CD8-positive, alpha-beta memory T cell (primary cell): ENCODE measurements at places on chromosomes 2 and 18.

GRCh38 chr18:49247781-49248180 is 212.7 kb downstream of the DYM start:
- no peak for DNase-seq

DNA sequence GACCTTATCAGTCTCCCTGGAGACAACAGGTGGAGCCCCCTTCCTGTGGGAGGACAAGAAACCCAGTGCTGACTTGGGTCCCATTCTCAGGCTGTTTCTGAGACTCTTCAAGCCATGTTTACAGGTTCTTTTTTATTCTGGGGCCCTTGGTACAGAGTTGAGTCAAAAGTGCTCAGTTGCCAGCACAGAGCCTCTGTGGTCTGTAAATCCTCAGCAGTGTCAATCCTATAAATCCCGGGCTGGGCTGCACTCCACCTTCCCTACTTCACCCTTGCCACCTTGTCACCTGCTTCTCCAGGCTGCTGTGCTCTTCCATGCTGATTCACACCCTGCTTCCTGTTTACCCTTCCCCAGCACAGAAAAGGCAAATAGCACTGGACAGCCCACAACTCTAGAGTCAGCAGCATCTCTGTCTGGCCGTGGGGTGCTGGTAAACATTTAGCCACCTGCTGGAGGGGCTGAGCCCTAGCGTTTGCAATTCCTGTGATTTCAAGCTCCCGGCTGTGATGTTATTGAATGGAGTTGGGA is 74.7 kb downstream of the TNFRSF11A start:
- no peak for DNase-seq

DNA sequence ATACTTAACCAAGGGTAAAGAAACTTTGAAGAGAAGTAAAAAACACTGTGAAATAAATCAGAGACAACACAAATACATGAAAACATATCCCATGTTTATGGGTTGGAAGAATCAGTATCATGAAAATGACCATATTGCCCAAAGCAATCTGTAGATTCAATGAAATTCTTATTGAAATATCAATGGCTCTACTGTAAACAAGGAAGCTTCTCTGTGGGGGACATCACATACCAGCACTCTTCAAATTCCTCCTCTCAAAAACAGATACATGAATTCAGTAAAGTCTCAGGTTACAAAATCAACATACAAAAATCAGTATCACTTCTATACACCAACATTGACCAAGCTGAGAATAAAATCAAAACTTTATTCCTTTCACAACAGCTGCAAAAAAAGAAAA is 63.5 kb upstream of the CNTNAP5 start:
- no peak for DNase-seq

- no peak for DNase-seq
These were observed 145.0 kb upstream of the DSEL start for GRCh38 chr18:67661555-67661954.

DNA sequence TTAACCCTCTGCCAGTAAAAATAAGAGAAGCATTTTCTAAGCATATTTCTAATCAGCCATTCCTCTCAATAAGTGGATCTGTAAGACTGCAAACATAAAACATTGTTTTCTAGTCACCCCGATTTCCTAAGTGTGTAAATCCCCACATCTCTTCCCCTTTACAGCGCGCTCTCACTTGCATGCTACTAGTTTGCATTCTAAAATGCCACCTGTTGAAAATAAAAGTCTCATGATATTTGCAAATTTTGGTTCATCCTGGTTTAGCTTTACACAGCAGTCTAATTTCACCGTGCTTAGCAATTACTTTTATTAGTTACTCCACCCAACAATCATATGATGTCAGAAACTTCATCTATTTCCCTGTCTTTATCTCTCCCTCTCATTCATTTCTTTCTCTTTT is 1230.7 kb upstream of the ZEB2 start:
- DNase-seq = no peak

GRCh38 chr2:5734859-5735520 is 42.8 kb downstream of the SOX11 start:
- no peak for DNase-seq

DNA sequence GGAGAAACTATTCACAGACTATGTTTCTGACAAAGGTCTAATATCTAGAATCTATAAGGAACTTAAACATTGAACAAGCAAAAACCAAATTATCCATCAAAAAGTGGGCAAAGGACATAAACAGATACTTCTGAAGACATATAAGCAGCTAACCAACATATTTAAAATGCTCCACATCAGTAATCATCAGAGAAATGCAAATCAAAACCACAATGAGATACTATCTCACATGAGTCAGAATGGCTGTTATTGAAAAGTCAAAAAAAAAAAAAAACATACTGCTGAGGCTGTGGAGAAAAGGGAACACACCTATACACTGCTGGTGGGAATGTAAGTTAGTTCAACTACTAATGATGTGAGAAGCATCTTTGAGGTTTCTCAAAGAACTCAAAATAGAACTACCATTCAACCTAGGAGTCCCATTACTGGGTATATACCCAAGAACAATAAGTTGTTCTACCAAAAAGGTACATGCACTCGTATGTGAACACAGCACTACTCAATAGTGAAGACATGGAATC is 220.4 kb upstream of the TFPI start:
- no peak for DNase-seq

DNA sequence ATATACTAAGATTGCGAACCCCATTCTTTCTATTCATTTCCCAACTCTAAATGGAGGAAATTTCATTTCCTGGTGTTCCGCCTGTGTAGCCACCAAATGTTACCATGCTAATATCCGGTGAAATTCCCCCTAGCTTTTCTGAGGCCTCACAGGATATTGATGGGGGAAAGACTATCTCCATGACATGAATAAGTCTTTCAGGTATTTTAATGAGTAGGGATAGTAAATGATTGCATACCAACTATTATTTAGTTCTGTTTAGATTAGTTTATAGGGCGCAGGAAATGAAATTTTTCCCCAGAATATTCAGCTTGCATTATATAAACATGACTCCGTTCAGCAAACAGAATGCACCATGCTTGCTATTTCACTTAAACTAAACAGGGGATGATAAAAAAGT is 55.4 kb downstream of the COL5A2 start:
- DNase-seq = no peak

DNA sequence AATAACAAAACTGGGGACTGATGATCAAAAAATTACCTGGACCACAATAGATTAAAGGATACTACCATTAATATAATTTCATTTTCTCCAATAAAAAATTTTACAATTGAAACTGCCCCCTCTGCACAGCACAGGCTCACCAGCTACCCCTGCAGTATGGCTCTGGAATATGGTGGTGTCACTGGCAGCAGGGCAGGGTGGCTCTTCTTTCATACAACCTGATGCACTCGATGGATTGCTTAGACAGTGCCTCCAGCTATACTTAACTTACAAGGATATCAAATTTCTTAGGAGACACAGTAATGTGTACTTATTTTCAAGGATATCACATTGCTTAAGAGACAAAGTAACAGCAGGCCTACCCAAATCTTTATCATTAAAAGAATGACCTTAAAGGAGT is 124.0 kb downstream of the PRELID3A start:
- no peak for DNase-seq

DNA sequence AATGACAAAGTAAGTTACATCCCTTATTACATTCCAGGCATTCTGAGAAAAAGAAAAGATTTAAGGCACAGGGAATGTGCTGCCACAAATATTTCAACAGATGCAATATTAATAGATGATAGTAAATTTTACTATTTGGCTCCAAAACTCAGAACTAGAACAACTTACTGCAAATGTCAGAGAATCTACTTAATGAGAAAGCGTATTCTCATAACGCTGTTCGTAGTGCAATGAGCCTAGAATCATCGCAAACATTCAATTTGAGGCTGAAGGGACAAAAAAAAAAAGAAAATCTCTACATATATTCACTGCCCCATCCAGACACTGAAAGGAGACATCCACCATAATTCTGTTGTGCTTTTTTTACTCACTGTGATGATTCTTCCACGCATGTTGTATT is 272.1 kb upstream of the DOK6 start:
- no peak for DNase-seq

DNA sequence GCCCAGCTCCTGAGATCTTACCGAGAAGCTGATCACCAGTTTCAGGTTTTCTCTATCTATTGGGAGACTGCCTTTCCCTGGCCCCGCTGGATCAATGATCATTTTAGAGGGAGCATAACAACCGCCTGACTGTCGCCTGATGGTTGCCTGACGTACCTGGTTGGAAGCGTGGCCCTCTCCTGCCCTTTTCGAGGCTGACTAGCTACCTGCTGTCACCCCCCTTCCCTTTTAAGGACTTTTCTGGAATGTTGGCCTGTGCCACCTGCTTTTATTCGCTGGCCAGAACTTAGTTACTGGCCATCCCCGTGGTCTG is 562 bp upstream of the MFSD2B start:
- DNase-seq = no peak

DNA sequence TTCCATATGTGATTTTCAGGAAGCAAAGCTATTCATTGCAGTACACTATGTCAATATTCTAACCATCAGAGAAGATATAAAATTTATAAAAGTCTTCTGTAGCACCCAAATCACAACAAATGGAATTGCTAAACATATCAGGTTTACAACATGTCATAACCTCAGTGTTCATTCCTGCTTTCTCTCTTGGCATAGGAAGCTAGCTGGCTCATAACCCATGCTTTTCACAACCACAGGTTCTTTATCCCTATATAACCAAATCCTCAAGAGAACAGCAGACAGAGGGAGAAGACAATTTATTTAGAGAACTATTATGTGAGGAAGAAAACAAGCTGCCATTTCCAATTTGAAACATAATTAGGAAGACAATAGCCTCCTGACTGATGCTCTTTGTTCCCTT is 997.0 kb upstream of the ACVR2A start:
- DNase-seq = no peak

- no peak for DNase-seq
These were observed 54.0 kb upstream of the PPP1CB start for GRCh38 chr2:28697602-28698149.
